Transverse colon (tissue), 4 donors: ENCODE measurements at places on chromosomes 2 and 18.

GRCh38 chr2:196963043-196963442 lies 36.5 kb upstream of the PGAP1 start:
- DNase-seq = no peak

DNA sequence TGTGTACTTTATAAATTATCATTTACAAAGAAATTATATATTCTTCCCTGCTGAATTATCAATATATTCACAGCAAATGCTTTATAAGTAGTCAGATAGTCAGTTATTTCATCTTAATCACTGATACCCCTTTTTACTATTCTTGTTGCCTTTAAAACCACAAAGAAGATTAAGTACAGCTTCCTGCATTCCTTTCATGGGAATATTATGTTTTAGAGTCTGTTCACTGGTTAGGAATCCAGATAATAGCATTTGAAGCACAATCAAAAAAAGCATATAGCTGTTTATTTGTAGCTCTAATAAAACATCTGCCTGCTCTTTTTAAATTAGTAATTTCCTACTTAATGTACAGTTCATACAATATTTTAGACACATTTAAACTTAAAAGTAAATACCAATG lies 508.9 kb downstream of the FBXO15 start:
- DNase-seq = no peak

- DNase-seq = no peak
These were observed 42.8 kb upstream of the GALR1 start for GRCh38 chr18:77206676-77207374.

DNA sequence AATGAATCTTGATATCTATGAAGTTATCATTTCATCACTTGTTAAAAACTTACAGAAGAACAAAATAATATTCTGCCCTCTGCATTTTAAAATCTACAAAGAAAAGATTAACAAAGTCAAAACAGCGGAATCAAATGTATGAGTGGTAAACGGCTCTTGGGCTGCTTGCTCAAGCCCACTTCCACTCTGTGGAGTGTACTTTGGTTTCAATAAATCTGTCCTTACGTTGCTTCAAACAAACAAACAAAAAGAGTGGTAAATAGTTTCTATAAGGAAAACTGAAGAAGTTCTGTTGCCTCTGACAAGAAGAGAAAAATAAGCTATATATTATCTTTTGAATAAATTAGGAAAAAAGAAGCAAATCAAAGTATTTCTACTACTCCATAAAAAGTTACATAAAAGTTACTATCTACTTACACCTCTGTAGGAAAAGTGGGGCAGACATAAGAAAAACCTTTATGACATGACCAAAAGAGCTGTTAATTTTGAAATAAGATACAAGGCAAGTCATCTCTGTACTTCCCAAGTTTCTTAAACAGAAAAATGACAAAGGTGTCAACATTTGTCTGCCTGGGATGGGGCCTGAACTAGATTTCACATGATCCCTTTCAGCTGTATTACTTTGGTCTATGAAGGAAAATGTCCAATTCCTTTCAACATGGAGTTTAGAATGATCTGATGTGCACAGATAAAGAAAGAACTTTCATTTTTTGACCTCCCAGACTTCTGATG lies 56.5 kb downstream of the MGAT4A start:
- DNase-seq = no peak

DNA sequence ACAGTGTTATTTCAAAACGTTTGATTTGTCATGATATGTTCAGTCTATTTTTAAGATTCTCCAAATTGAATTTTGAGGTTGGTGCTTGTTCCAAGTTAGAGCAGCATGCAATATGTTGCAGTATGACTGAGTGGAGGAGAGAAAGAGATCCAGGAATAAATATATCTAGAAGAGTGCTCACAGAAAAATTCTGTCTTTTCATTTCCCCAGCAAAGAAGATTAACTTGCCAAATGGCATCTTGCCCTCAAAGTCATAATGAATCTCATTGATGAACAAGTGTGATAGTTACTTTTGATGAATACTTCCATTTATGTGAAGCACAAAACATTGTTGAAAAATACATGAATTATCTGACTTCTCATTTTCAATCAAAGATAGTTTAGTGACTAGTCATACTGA lies 95.9 kb downstream of the KCNJ3 start:
- no peak for DNase-seq

- DNase-seq = no peak
These were observed 25.0 kb upstream of the SPP2 start for GRCh38 chr2:234025466-234025865.

- no peak for DNase-seq
These were observed 6.9 kb downstream of the CD8A start for GRCh38 chr2:86783615-86784339.

- no peak for DNase-seq
These were observed 42.9 kb upstream of the LPIN2 start for GRCh38 chr18:3055816-3056215.

DNA sequence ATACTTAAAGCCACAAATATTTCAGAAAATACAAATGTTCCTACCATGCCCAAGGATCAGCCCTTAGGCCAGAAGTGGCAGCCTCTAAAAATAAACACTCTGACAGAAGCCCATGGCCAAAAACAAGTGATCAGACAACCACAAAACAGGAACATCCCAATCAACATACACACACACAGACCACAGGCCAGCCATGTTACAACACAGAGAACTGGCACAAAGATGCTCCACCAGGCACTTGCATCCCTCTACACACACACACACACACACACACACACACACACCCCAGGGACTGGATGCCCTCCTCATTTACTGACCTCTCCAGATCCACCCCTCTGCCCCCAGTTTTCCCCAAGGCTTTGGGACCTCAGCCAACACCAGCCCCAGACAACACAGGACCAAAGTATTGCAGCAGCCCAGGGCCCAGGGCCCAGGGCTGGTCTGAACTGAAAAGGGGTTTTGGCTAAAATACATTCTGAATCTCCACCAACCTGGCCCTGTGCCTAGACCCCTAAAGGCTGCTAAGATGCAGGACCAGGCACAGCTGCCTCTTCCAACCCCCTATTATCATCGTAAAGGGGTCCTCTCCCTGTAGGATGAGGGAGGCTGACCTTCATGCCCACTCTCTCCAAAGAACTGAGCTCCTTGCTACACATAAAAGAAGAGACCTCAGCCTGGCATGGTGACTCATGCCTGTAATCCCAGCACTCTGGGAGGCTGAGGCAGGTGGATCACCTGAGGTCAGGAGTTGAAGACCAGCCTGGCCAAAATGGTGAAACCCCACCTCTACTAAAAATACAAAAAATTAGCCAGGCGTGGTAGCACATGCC lies 151.4 kb downstream of the TNS1 start:
- DNase-seq = peak; percentile 37

DNA sequence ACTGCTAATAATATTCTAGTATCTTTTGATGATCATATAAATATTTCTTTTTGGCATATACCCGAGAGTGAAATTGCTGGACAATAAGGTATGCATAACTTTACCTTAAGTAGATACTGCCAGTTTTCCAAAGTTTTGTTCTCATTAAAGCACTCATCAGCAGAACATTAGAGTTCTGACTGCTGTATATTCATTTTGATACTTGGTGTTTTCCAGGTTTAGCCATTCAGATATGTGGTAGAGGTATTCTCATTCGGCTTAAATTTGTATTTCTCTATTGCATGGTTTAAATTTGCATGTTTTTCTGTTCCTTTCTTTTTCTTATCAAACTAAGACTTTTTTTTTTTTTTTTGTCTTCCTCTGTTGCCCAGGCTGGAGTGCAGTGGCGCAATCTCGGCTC lies 18.2 kb downstream of the CYBRD1 start:
- no peak for DNase-seq

DNA sequence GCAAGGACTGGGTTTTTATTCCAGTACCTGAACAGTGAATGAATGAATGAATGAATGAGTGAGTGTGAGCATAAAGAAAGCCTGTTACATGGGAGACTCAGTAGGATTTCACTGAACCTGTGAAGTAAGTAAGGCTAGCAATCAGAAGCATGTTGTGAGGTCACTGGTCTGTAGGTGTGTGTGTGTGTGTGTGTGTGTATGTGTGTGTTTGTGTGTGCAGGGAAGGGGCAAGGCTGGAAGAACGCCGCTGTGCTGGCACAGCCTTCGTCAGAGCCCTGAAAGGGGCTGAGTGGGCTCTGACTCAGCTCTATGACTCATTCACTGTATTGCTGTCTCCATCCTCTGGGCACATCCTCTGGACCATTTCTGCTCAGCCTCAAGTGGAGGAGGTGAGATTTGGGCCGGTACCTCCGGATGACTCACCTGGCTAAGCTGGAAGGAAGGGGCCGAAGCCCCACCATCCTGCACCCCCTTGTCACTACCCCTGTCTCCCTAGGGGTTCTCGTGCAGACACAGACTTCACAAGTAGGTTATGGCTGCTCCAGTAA lies 51.4 kb upstream of the MRPL33 start:
- no peak for DNase-seq

- peak; percentile 8 for DNase-seq
These were observed 51.8 kb downstream of the HS1BP3 start for GRCh38 chr2:20599001-20599600.

- no peak for DNase-seq
These were observed 81.0 kb downstream of the TAF4B start for GRCh38 chr18:26307161-26307773.

- no peak for DNase-seq
These were observed 132.2 kb downstream of the SEPTIN10 start for GRCh38 chr2:109481599-109481998.

DNA sequence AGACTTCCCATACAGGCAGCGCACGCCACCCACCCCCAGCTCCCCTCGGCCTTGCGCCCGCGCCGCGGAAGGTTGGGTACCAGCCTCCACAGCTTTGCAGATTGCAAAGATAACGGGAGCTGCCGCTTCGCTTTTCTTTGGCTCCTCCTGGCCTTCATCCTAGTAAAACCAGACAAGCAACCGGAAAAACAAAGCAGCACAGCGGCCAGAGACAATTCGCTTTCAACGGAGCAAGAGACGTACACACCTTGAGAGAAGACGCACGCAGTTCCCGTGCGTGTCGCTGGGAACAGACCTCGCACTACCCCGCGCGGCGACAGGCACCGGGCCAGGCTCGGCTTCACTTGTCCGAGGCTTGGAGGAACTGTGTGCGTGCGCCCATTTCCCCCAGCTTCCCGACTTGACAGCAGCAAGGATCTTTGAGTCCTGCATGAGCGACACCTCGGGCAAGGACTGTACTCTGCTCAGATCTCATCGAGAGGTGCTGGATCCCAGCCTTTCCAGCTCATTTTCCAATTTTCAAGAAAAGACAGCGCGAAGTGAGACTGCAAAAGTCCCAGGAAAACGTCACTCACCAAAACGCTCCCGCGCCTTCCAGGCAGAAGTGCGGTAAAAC lies 964 bp downstream of the ZBTB7C start:
- DNase-seq = no peak

- no peak for DNase-seq
These were observed 303.2 kb downstream of the MYCN start for GRCh38 chr2:16243411-16243996.

GRCh38 chr2:38394903-38395341 lies 17.8 kb upstream of the ATL2 start:
- no peak for DNase-seq

- DNase-seq = no peak
These were observed 68.7 kb downstream of the CDC42EP3 start for GRCh38 chr2:37602702-37603101.

GRCh38 chr2:181203916-181204315 lies 223.5 kb downstream of the UBE2E3 start:
- no peak for DNase-seq

- DNase-seq = no peak
These were observed 32.6 kb upstream of the AGPS start for GRCh38 chr2:177359836-177360595.

- DNase-seq = no peak
These were observed 99.6 kb upstream of the CDH7 start for GRCh38 chr18:65651192-65651591.

GRCh38 chr2:181632733-181633401 lies 24.0 kb downstream of the CERKL start:
- no peak for DNase-seq

- DNase-seq = no peak
These were observed 32.1 kb upstream of the NCKAP5 start for GRCh38 chr2:133600266-133600928.

DNA sequence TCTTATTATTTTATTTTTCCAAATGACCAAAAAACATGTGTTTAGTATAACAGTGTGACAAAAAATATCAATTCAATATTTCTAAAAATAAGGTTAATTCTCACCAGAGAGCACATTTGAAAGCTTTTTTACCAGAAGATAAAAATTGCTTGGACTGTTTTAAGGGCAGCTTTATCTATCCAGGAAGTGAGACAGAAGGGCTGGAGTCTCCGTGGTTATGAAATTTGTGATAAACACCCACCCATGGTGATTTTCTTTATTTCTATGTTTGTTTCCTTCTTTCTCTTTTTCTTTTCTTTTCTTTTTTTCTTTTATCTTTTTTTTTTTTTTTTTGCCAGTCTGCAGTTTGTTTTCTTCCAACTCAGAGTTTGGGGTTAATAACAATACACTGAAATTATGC lies 298.5 kb downstream of the PIEZO2 start:
- DNase-seq = no peak
